Activated naive CD4-positive, alpha-beta T cell treated with Interleukin-2 at 50 U/mL for 16 hours (primary cell): ENCODE measurements at places on chromosomes 12 and 14.

DNA sequence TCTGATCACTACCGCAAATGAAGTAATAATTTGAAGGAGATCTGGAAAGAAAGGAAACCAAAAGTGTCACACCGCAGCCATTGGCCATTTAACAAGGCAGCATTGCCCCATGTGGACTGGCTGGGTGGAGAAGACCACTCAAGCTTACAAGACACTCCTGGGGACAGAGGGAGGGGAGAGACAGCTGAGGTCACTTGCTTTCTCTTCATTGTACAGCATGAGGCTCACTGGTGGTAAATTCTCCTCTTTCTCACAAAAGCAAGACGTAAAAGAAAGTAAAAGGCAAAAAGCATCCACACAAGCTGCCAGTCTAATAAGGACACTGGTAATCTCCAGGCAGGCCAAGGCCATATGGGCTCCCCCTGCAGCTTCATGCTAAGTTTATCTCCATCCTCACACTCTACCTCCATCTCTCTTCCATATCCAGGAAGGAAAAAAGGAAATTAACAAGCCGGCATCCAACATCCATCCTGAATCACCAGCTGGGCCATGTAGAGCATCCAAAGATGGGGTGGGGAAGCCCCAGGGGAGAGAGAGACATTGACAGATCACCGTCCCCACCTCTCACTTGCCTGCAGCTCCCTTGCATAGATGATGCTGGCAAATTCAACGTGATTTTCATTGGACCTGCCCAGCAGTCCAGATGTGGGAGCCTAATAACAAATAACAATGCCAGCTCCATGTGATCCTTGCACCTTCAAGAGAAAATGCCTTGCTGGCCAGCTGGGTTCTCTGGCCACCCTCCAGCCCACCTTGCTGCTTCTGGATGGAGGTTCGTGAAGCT, 100.6 kb downstream of the DPF3 start:
- DNase-seq: no peak

GRCh38 chr12:6494968-6495367, 1.1 kb downstream of the NCAPD2 start:
- DNase-seq: no peak

DNA sequence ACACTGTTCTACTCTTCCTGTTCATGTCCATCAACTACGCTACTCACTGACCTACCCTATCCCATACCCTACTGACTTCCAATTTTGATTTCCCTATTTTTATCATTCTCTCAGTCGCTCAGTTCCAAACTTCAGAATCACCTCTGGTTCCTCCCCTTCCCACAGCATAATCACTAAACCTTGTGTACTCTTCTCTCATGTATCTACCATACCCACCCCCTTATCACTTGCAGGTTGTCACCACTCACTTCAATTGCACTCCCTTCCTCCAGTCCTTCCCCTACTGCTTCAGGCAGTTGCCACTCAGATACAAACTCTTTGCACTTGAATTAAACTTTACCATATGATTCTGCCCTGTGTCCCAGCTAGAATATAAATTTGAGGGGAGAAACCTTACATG, 6.3 kb downstream of the RACGAP1 start:
- DNase-seq: no peak

- DNase-seq: no peak
Measured at GRCh38 chr14:51342226-51342625, 102.2 kb downstream of the TMX1 start.

- no peak for DNase-seq
Measured at GRCh38 chr12:3559601-3560294, 68.7 kb downstream of the PRMT8 start.

DNA sequence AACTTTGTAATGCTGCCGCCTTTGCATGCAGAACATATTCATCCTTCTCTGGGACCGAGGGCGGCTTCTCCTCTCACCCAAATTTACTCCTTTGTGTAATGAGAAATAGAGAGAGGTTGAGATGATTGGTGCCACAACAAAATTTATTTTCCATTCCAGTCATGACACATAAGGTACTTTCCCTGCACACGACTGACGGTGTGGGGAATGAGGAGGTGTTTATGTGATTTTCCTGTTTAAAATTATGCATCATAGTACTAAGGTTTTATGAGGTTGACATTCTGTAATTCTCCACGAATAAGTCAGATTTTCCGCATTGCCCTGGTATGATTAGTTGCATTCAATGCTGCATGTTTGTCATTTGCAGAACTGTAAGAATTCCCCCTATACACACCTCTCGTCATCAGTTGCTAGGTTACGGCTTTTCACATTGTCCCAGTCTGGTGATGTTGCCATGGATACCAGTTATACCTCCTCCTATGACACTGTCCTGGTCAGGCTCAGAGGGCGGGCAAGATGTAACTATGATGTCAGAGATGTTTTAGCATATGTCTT, 23.1 kb downstream of the BICDL1 start:
- peak; percentile 81 for DNase-seq

DNA sequence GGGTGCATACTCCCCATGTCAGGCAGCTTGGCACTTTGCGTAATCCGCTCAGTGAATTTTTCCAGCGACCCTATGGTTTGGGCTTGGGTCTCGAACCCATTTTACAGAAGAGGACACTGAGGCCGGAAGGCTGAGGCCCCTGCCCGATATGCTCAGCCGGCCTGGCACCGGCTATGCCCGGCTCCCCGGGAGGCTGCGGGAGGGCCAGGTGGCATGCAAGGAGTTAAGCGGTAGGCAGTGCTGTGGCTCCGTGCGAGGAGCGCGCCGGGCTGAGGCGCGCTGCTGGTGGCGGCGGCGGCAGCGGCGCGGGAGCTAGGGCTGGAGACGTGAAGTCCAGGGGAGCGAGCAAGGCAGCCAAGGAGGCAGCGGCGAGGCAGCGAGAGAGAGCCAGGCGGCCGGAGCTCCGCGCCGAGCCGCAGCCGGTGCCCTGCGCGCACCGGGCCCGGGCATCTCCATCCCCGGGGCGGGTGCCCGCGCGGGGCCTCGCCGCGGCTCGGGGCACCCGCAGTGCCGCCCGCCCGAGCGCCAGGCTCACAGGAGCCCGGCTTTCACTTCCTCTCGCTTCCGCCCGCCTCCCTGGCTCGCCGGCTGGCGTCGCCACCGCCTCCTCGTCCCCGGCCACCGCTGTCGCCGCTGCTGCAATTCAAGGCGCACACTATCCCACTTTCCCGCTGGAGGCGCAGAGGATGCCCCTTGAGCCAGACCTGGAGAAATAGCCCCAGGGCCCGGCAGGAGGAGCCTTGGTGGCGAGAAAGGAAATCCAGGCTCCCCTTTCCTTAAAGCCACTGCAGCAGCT, at the start of gene WSCD2:
Gene WSCD2, plus strand, starts transcription at position 272 of the 796 bp plus-strand sequence. CDS start 66,545 bp downstream, outside the sequence.
- no peak for DNase-seq

GRCh38 chr14:95664546-95664945, 21.7 kb upstream of the TCL1B start:
- no peak for DNase-seq

GRCh38 chr14:105063056-105063455, 2.2 kb downstream of the GPR132 start:
- DNase-seq: no peak

GRCh38 chr12:57811028-57811755, 7.3 kb downstream of the AVIL start:
- DNase-seq: no peak

DNA sequence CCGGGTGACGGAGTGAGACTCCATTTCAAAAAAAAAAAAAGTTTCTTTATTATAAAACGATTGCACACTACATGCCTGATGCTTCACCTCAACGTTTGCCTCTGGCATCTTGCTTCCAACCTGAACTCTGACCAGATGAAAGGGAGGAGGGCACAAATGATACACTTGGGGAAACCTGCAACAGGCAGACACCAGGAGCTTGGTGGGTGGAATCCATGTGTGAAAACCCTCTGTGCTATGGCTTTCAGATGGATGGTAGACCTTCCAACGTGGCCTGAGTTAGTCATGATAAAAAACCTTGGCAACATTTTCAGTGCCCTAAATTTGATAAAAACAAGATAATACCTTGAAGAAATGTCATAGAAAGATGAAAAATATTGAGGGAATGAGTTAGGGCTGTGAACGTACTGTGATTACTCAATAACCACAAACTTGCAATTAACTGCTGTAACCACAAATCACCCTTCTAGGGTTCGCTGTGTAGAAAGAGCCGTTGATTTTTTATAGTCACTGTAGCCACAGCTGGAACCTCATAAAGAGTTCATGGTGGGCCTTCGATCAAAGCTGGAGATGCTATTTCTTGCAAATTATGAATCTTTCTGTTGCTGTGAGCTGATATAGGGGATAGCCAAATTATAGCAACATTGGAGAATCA, 26.1 kb upstream of the GZMB start:
- no peak for DNase-seq

GRCh38 chr12:45933504-45933903, 56.9 kb downstream of the SCAF11 start:
- no peak for DNase-seq
